D721Med (cell line): ENCODE measurements at places on chromosomes 2 and 18.

DNA sequence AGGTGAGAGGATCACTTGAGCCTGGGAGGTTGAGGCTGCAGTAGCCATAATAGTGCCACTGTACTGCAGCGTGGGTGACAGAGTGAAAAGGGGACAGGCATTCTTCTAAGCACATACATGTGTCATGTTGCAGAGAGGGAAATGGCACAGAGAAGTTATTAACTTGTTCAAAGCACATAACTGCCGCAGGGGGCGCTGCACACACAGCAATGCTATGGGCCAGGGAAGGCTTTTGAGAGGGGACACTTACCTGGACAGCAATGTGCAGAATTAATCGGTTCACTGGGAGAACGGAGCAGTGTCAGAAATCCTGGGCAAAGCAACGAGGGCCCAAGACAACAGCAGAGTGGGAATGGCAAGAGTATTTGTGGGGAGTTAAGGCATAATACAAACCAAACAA is 2.4 kb downstream of the SCYGR8 start:
- no peak for DNase-seq

DNA sequence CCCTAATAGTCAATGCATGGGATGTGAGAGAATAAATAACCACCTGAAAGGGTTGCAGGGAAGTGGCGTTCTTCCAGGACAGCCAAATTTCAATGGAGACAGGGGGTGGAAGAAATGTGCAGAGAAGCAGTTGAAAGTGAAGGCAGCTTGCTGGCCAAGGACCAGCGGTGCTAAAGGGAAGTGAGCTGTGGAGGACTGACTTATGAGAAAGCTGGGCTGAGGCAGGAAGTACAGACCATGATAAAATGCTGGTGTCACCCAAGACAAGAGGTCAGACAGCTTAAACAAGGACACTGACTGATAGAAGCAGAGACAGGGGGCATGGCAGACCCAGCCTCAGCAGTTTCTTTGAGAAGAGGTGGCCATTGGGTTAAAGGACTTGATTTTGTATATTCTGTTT is 106.7 kb downstream of the DTNB start:
- no peak for DNase-seq

GRCh38 chr2:118906186-118906585 is 35.8 kb upstream of the MARCO start:
- no peak for DNase-seq

GRCh38 chr2:207357216-207357615 is 172.5 kb upstream of the CREB1 start:
- no peak for DNase-seq

- DNase-seq = no peak
These were observed 119.4 kb downstream of the PARD3B start for GRCh38 chr2:204664708-204665121.

DNA sequence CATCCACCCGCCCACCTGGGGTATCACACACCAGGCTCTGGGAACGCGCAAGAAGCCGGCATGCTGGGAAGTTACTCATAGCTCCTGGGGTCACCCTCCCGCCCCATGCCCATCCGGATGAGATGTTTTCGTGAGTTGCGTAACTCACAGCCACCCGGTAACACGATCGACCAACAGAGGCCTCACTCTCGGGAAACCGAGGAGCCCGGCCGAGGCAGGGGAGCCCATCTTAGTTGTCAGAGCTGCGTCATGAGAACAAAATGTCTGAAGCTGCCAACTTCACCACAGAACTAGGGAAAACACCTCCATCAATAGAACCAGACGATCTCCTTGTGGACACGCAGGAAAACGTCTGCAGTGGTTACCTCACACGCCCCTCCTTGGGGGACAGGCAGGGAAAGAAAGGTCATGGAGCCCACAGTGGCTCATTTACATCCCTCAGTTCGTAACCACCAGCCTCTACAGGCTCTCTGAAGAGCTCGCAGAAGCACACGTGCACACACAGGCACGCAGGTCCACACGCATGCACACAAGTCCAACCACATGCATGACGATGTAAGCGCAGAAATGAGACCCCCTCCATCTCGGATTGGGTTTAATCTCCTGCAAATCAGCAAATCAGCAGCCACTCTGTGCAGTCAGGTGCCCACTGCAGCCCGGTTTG is 26.2 kb downstream of the ADI1 start:
- DNase-seq = no peak

GRCh38 chr2:216211614-216212145 is 102.5 kb downstream of the XRCC5 start:
- DNase-seq = no peak

DNA sequence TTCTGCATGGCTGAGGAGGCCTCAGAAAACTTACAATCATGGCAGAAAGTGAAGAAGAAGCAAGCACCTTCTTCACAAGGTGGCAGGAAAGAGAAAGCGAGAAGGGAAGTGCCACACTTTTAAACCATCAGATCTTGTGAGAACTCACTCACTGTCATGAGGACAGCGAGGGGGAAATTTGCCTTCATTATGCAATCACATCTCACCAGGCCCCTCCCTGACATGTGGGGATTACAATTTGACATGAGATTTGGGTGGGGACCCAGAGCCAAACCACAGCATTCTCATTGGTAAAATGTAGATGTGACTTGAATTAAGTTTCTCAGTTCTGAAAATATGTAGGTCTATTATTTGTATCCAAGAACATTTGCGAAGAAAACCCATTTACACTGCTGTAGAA is 854.8 kb downstream of the EPHA4 start:
- no peak for DNase-seq

DNA sequence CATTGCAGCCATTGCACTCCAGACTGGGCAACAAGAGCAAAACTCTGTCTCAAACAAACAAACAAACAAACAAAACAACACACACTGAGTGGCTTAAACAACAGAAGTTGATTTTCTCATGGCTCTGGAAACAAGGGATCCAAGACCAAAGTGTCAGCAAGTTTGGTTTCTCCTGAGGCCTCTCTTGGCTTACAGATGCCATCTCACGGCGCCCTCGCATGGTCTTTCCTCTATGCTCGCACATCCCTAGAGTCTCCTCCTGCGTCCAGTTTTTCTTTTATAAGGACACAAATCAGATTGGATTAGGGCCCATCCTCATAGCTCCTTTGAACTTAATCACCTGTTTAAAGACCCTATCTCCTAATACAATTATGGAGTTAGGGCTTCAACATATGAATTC is 133.4 kb upstream of the LRRTM1 start:
- no peak for DNase-seq

- no peak for DNase-seq
These were observed 119.3 kb downstream of the SETBP1 start for GRCh38 chr18:44799907-44800421.

DNA sequence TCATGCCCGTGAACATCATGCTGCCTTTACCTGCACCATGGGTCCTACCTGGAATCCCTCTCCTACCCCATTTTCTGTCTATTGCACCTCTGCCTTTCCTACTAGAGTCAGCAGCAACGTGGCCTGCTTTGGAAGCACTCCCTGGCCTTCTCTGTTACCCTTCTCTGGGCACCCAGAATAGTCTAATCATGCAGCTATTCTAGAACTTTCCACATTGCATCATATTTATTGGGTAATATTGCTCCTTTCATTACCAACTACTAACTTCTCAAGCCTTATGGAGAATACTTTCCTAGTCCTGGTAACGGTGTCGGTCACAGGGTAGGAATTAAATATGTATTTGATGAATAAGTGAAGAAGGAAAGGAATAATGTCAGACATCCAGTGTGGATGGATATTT is 33.3 kb upstream of the CREG2 start:
- no peak for DNase-seq

GRCh38 chr2:209147981-209148380 is 275.9 kb upstream of the MAP2 start:
- DNase-seq = peak; percentile 12

GRCh38 chr2:176110415-176111308 is 3.6 kb downstream of the HOXD11 start:
- no peak for DNase-seq

DNA sequence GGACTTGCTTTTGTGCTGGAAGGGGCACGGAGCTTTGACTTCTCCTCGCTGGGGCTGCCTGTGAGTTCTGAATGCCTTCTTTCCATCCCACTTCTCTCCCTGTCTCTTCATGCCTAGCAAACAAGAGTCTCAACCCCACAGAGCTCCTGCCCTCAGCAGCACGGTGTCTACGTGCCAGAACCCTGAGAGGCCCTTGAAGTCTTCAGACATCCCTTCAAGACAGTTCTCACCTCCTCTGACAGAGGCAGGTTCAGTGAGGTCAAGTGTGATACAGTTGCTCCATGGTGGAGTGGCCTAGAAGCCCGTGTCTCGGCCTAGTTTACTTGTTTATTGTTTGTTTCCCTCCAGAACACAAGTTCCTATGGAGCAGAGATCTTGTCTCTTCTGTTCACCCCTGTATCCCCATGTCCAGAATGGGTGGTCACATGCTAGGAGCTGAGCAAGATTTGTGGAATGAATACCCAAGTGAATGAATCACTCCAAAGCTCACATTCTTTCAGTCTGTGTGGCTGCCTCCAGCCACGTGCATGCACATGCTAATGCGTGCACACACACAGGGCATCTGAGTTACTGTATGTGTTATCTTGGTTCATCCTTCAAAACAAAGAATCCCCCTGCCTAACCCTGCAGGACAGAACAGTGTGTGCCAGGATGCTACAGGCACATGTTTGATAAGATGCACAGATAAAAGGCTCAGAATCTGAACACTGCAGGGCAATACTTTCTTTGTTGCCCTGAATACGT is 391.6 kb downstream of the NBAS start:
- no peak for DNase-seq

GRCh38 chr2:170144761-170145160 is 33.2 kb upstream of the MYO3B start:
- DNase-seq = no peak

- no peak for DNase-seq
These were observed 88.6 kb upstream of the HAAO start for GRCh38 chr2:42880738-42881690.

GRCh38 chr2:26185954-26186770 is 13.3 kb downstream of the GAREM2 start:
- DNase-seq = no peak

- no peak for DNase-seq
These were observed 2.4 kb upstream of the PAX3 start for GRCh38 chr2:222301053-222301795.

- no peak for DNase-seq
These were observed 14.6 kb upstream of the RIT2 start for GRCh38 chr18:43129946-43130524.

DNA sequence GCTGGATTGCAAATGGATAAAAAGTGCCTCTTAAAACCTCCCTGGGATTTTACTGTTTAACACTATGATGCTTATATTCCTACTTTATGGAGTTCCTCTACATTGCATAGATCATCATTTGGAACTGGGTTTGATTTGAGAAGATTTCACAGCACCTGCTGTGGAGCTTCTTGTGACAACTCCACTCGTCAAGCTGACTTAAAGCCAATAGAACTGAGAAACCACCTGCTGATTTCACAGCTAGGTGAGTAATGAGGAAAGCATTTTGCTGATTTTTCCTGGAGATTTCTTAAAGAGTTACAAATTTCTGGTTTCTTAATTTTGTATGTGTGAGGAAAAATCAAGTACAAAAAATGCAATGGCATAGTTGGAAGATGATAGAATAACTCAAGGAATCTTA is 739.1 kb upstream of the LRRTM1 start:
- DNase-seq = no peak

- DNase-seq = no peak
These were observed 141.3 kb upstream of the THUMPD2 start for GRCh38 chr2:39920307-39920801.

- no peak for DNase-seq
These were observed 132.3 kb upstream of the TFPI start for GRCh38 chr2:187686416-187687024.

DNA sequence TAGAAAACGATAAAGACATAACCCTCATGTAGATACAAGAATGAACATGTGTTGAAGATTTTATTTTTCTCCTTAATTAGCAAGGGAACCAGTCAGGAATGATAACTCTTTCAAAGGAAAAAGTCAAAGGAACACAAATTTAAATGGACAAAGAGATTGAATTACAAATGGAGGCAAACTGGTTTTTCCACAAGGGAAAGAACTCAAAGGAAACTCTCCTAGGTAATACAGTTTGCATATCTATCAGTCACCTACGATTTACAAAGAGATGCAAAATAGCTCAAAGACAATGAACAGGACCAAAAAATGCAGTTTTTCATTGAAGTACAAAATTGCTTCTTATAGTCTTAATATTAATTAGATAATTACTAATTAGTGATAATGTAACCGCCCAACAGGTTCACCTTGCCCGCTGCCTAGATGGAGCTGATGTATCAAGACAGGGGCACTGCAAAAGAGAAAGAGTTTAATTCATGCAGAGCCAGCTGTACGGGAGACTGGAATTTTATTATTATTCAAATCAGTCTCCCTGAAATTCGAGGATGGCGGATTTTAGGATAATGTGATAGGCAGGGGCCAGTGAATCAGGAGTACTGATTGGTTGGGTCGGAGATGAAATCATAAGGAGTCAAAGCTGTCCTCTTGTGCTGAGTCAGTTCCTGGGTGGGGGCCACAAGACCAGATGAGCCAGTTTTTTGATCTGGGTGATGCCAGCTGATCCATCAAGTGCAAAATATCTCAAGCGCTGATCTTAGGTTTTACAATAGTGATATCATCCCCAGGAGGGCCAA is 151.0 kb downstream of the TMEM17 start:
- no peak for DNase-seq

GRCh38 chr18:11955239-11956029 is 25.9 kb upstream of the IMPA2 start:
- DNase-seq = no peak

GRCh38 chr18:60534538-60534937 is 162.0 kb upstream of the MC4R start:
- DNase-seq = no peak

DNA sequence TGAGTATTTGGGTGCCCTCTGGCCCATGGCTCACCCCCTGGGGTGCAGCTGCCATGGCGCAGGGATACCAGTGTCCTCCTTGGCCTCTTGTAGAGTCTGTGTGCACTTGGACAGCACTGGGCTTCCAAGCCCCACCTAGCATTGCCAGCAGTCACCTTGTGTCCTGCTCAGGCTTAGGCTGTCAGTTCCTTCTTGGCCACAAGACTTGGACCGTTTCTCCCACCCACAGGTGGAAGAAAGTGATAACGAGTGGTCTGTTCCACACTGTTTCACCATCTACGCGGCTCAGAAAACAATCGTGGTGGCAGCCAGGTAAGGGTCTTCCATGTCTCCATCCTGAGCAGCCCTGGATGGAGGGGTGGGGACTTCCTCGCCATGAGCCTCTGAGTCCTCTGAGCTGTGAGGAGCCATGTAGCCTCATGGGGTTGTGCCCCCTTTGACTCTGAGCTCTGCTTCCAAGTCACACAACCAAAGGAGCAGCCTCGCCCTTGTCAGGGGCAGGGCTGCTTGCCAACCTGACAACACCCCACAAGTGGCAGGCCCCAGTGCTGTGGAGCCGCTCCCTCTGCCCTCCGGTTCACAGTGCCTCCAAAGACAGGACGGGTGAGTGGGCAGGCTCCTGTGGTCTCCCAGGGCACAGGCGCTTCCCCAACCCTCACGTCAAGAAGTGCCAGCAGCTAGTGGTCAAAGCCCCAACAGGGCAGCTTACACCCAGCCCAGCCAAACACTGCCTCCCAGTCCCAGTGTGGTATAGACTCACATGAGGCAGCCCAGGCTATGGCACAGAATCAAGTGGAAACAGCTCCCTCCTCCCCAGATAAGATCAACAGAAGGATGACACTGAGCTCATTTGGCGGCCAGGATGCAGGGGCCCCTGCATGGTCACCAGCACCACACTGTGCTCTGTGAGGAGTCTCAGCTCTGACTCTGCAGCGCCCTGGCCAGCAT is 18.4 kb downstream of the STK25 start:
- DNase-seq = no peak

GRCh38 chr2:196743165-196743564 is 56.3 kb downstream of the GTF3C3 start:
- DNase-seq = no peak

GRCh38 chr2:16625759-16626158 is 39.9 kb downstream of the CYRIA start:
- no peak for DNase-seq
